ENCODE measurements at places on chromosomes 6 and 20.

DNA sequence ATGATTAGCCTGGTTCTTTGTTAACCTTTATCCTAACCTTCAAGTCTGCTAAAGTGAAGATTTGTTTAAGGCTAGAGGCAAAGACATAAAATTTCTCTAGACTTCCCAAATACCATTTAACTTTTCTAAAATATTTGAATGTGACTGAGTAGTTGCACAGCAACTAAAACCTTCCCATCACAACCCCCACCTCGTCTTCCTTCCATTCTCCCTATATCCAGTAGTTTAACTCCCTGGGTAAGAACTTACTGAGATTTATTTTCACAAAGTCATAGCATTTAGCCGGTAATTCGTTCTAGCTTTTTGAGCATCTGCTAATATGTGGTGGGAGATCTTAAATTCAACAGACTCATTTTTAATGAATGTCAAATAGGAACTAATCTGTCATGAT, 87.9 kb upstream of the AKIRIN2 start:
- no peak for DNase-seq

- DNase-seq, result no peak
Measured at GRCh38 chr6:11668455-11668854, 110.1 kb downstream of the ADTRP start.

DNA sequence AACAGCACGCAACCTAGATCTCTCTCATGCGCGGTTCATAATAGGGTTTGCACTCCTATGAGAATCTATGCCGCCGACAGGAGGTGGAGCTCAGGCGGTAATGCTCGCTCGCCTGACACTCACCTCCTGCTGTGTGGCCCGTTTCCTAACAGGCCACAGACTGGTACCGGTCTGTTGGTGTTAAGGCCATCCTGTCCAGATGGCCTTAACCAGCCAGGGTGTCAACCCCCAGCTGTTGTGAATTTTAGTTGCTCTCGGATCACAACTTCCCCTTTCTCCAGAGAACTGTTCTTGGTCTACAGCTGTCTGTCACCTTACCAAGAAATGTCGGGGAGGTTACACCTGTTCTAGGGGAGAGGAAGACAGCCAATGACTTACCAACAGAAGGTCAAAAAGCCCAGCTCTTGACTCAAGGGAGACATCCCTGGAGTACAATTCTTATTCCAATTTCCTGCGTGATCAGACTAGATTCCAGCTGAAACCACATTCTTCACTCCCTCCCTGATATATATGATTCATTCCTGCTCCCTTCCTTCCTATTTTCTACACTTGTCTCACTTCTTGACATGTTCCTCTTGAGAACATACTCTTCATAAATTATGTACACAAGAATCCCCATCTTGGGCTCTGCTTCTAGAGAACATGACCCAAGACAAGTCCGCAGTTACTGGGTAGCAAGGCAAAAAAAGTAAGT, 23.1 kb upstream of the DNAAF9 start:
- DNase-seq, result no peak

DNA sequence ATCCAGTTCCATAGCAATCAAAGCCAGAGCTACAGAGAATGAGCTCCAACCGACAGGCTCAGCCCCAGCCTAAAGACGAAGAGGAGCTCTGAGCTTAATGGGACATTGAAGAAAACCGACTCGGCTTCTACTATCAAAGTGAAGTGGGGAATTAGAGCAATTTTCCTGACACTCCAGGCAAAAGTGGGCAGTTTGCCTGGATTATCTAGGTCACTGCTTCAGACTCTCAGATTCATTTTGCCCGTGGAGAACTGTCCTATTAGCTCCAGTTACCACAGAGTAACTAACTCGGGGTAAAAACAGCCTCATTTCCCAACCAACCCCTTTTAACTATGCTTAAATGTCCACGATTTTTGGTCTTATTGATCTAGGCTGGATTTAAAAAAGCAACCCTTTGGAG, 592.1 kb upstream of the NRSN1 start:
- DNase-seq, result no peak

GRCh38 chr6:92122746-92123145, 1296.6 kb downstream of the EPHA7 start:
- no peak for DNase-seq

- no peak for DNase-seq
Measured at GRCh38 chr6:5597413-5597812, 336.1 kb downstream of the FARS2 start.

DNA sequence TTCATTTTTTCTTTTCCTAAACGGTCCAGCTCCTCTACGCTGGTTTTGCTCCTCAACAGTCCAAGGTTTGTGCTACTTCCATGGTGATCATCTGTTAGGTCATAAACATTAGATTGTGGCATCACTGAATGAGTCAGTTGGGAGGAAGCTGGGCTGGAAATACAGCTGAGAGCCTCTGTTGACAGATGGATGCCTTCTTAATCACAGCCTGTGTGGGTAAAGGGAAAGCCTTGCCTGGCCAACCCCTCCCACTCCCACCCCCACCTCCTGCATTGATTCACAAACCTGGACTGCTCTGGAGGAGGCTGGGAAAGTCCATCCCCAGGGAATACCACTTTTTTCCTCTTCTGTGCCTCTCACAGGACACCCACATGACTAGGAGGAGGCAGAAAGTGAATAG, 180.6 kb upstream of the CCN2 start:
- no peak for DNase-seq

- DNase-seq, result no peak
Measured at GRCh38 chr6:53115741-53116140, 32.9 kb downstream of the GCM1 start.

DNA sequence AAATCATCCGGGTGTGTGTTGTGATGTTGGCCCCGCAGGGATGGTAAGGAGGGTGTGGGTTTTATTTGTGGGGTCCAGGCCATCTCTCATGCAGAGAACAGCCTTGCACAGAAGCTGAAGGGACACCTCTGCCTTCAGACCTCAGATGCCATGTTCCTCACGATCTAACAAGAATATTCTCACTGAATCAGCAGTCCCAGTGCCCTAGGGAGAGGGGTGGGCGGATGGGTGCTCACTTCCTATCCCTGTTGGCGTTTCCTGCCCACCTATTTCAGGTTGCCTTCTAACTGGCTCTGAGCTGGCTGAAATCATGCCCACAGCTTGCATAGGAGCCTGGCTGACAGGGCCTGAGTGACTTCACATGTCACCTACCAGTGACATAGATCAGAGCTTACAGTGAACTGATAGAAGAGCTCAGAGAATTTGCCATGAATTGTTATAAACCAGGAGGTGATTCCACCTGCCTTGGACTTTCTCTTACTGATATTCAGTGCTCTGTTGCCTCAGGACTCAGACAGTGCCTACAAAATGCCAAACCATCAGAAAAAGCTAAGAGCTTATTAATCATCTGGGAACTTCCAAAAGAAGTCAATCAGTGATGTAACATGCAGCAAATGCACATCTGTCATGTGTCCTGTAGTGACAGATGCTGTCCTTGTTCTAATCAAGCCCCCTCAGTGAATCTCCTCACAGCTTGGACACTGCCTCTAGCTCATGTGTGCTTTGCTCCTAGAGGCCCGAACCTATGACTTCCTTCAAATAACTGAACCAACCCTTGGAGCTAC, 285.8 kb upstream of the PRND start:
- DNase-seq, result no peak

DNA sequence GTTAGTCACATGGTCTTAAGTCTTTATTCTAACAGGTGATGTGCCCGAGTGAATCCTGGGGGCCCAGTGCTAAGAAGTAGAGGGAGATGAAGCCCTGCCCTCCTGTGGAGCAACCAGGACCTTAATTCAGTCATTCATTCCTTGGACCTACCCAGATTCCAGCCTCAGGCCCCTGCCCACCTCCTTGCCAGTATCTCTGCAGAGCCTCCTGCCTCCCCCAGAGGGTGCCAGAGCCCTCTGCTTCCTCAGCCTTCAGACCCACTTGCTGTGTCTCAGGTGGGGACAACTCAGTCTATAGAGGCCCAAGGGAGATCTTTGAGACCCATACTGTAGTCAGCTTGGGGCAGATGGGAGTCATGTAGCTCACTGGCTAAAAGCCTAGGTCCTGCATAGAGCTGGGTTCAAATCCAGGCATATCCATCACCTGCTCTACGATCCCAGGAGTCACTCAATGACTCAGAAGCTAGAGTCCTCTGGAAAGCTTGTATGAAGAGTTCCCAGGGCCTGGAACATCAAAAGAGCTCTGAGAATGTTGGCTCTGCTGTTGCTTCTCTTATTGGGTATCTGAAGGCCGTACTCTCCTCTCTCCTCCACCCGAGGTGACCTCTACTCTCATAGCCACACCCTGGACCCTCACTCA, 3.9 kb upstream of the SIGLEC1 start:
- no peak for DNase-seq

- no peak for DNase-seq
Measured at GRCh38 chr6:11043961-11044711, at the start of gene ELOVL2. ELOVL2 (minus strand) TSS chr6:11044305; CDS start chr6:11044230, 75 bp downstream.

DNA sequence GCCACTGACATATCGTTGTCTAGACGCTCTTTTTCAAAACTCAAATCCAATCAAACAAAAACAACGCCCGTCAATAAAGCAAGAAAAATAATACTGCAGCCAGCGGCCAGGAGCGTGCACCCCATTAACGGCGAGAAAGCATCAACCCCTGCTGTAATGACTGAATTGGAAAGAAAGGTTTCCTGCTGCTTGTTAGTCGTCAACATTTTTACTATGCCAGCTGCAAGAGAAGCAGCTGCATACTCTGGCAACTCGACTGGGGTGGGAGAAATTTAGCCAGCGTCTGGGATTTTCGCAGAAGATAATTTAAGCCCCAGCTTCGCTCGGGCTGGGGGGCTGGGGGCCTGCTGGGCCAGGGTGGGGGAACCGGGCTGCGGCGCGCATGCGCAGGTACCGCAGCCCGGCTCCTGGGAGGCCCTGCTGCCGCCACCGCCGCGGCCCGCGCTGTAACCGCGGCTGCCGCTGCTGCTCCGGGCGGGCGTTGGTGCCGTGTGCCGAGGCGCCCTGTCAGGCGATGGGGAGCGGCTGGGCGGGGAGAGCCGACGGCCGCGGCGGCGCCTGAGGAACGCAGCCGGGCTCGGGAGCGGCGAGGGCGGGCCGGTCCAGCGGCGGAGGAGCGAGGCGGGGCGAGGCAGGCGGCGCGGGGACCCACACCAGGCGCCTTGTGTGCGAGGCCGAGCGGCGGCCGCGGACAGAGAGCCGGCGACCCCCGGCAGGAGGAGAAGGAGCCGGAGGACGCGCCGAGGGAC, 732 bp upstream of the STXBP5 start:
- peak; percentile 56 for DNase-seq

- no peak for DNase-seq
Measured at GRCh38 chr6:163860287-163861081, 446.0 kb downstream of the QKI start.

DNA sequence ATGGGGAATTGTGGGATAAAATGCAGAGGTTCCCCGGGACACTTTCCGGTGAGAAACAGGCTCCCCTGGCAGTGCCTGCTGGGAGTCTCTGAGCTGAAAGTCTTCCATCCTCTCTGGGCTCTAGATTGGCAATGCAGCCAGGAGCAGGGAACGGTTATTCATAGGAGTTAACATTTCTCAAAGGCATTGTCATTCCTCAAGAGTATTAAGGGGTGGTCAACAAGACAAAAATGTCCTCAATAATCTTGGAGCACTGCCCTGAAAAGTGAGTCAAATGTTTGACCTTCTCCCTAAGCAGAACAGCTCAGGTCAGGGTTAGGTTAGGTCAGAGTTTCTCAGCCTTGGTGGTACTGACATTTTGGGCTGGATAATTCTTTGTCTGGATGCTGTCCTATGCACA, 13.2 kb downstream of the BPIFB1 start:
- no peak for DNase-seq

DNA sequence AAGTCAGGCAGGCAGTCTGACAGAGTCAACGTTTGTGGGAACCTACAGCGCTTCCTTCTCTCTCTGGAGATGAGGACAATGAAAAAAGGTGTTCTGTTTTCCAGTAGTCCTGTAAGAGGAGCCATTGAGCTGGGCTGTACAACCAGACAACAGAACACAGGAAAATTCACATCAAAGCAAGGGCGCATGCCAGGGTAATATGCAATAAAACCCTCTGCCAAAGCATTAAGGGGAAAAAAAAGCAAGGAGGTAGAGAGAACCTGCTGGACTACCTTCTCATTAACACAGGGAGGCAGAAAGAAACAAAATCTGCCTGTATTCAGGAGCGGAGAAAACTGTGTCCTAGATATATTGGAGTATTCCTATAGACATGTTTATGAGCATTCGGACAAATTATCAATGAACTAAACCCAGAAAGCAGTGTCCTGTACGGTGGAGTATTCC, 1.3 kb downstream of the RNF24 start:
- DNase-seq, result no peak

- DNase-seq, result no peak
Measured at GRCh38 chr20:55354720-55355119, 650.6 kb downstream of the CBLN4 start.

DNA sequence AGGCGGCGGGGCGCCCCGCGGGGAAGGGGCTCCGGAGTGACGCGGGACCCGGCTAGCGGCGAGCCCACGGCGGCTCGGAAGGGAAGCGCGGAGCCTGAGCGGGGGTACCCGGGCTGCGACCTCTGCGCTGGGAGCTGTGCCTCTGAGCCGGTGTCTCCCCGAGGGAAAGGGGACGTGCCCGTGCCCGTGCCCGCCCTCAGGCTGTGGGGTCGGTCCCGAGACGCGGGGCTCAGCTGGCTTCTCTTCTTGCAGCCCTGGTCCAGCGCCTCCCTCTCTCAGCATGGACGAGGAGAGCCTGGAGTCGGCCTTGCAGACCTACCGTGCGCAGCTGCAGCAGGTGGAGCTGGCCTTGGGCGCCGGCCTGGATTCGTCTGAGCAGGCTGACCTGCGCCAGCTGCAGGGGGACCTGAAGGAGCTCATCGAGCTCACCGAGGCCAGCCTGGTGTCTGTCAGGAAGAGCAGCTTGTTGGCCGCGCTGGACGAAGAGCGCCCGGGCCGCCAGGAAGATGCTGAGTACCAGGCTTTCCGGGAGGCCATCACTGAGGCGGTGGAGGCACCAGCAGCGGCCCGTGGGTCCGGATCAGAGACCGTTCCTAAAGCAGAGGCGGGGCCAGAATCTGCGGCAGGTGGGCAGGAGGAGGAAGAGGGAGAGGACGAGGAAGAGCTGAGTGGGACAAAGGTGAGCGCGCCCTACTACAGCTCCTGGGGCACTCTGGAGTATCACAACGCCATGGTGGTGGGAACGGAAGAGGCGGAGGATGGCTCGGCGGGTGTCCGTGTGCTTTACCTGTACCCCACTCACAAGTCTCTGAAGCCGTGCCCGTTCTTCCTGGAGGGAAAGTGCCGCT, 686 bp downstream of the ZGPAT start:
- DNase-seq, result no peak

- DNase-seq, result no peak
Measured at GRCh38 chr6:168678588-168678987, 237.6 kb downstream of the SMOC2 start.

DNA sequence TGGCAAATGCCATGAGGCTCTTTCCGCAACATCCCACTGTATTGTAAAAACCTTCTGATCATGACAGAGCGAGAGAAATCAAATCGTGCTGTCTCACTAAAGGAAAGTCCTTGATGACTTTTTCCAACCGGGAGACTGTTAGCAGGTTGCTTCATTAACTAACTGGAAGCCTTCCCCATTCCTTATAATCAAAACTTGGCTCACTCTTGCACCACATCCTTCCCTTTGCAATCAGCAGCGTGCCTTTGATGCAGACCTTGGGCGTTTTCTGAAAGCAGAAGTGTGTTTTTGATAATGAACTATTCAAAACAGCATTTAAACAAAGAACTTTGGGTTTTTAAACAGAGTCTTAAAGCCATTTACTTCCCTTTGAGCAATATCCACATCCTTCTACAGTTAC, 96.2 kb upstream of the CNR1 start:
- no peak for DNase-seq
